Stimulated activated memory B cell treated with anti-CD40 and anti-IgM and Interleukin-4, amounts not matched to agents 10 μg/mL and 1 μg/mL and 100 μg/mL, for 72 hours (primary cell): ENCODE measurements at places on chromosomes 12 and 14.

GRCh38 chr12:62934239-62934798 is 631 bp downstream of the PPM1H start:
- ATAC-seq, result peak; percentile 49

GRCh38 chr14:78479127-78479780 is 309.1 kb downstream of the NRXN3 start:
- ATAC-seq, result no peak

GRCh38 chr12:50107416-50108268 is 3.8 kb downstream of the GPD1 start:
- ATAC-seq, result no peak

DNA sequence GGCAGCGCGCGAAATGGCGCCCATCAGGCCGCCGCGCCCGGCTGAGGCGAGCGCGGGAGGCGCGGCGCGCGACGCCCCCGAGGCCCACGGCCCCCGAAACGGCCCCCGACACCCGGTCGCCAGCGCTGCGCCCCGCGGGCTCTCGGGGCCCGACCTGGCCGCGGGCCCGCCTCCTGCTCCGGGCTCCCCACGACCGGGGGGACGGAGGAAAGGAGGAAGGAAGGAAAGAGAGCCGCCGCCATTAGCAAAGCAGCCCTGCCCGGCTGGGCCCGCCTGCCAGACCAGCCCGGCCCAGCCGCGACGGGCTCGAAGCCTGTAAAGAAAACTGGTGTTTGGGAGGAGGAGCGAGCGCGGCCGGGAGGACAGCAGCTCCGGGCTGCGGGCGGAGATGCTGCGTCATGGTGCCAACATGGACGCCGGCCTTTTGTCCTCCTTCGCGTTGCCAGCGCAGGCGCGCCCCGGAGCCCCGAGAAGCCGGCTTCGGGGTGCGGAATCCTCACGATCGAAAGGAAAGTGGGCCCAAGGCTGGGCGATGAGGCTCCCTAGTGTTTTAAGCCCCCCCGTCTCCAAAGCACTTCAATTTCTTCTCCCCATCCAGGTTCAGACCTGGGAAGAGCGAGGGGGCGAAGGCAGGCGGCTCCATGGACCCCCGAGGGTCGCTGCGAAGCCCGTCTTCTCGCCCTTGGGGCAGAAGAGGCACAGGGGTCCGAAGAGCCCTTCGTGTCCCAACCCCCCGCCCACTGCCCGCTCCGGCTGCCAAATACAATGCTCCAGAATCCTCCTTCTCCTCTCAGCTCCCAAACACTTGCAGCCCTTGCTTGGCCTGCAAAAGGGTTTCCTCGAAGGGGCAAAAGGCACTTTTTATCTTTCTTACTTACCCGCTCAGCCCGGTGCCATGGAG is 2.9 kb upstream of the SETD1B start:
- ATAC-seq, result peak; percentile 1

DNA sequence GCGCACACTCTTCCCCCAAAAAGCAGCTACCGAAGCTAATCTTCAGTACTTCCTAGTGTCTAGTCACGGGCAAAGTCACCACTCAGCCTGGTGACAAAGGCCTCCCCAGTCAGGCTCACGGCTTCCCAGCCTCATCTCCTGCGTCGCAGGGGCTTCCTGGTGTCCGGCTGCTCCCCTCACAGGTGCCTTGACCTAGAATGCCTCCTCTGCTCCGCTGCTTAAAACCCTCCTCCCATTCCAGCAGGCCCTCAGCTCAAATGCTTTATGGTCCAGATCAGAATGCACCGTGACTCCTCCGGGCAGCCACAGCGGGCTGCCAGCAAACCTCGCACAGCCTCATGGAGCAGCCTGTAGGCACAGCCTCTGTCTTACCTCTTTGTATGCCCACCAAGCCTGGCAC is 53.1 kb downstream of the PRIMA1 start:
- ATAC-seq, result no peak

DNA sequence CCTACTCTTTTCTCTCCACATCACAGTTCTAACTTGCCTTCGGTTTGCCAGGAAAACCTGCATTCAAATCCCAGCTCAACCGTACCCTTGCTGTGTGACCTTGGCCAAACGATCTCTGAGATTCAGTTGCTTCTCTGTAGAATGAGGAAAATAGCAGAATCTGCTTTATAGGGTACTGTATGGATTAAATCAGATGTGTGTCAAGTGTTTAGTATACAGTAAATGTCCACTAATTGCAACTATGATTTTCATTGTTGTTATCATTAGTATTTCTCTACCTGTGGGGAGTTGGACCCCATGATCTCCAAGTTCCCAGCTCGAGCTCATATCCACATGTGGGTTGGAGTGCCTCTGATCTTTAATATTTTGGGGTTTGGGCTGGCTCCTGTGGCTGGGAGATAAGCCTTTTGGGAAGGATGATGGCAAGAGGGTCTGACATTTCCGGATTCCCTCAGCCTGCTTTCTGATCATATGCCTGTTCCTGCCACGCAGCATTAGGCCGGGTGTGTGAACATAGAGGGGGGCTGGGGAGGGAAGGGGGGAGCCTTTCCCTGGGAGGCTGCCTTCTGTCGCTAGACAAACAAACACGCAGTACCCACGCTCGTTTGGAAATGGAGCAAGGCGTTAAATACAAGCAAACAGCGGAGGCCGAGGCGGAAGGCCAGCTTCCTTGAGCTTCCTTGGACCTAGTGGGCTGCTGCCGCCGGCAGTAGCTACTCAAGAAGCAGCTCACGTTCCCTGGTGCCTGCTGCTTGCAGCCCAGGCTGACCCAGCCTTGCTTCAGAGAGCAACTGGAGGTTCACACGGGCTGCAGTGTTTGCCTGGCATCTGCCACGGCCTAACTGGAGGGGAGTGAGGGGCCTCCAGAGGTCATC is 213.5 kb upstream of the LHX5 start:
- ATAC-seq, result no peak

GRCh38 chr12:19194963-19195362 is 65.4 kb downstream of the PLEKHA5 start:
- no peak for ATAC-seq

- no peak for ATAC-seq
Observed at GRCh38 chr12:67853204-67853603, 136.0 kb upstream of the IFNG-AS1 start.

DNA sequence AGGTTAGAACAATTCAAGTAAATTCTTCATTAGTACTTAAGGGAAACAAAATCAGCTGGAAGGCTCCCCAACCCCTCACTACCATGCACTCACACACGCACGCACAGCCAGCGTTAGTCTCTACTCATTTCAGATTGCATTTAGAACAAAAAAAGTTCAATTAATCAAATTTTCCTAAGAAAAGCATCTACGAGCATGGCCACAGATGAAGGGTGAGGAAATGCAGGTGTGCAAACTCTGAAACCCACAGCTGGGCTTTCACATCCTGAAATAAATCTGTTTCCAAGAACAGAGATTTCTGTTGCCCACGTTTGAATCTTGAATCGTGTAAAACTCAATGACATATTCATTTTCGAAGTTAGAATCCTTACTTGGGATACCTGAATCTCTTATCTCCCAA is 62.6 kb downstream of the SEL1L start:
- ATAC-seq, result peak; percentile 74

DNA sequence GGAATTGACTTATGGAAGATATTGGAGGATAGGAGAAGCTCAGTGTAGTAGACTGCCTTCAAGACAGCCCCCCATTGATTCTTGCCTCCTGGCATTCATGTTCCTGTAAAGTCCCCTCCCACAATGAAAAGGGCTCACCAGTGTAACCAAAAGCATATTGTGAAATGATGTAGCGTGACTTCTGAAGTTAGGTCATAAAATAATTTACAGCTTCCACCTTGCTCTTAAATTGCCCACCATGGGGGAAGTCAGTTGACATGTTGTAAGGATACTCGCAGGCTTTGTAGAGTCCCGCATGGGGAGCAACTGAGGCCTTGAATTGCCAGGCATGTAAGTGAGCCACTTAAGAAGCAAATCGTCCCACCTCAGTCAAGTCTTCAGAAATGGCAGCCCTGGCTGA is 25.1 kb downstream of the GTSF1 start:
- ATAC-seq, result no peak

DNA sequence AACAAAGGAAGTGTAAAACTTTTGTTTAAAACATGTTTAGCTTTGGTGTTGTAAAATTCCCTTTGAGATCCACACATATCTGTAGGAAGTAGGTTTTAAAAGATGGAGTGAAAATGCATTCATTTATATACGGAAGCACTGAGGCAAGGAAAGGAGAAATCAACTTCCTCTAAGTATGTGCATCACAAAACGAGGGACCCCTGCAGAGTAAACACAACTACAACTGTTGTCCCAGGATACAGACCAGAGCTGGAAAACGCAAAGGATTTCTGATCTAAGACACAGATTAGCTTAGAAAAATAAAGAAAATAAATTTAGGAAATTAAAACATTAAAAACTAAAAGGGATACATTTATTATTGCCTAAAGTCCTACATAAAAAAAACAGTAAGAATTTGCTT is 297.6 kb downstream of the MED13L start:
- ATAC-seq, result no peak

GRCh38 chr12:132402831-132403416 is 73.5 kb upstream of the GALNT9 start:
- no peak for ATAC-seq

DNA sequence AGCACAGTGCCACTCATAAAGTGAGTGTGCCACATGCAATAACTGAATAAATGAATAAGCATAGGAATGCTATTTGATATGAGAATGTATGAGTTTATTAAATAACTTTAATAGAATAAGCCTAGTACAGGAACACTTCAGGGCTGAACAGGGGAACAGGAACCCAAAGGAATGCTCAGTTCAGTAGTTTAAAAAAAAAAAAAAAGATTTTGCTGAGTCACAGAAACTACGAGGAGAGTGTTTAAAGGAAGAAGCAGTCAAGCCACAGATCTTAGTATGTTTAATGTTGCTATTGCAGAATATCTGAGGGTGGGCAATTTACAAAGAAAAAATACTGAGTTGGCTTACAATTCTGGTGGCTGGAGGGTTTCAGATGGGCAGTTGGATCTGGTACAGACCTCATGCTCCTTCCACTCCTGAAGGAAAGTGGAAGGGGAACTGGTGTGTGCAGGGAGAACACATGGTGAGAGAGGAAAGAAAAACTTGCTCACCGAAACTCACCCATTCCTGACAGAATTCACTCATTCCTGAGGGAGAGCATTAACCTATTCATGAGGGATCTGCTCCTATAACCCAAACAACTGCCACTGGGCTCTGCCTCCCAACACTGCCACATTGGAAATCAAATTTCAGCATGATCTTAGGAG is 880.3 kb upstream of the MGAT4C start:
- ATAC-seq, result no peak
